GM20000 (cell line): ENCODE measurements at places on chromosomes 12 and 14.

GRCh38 chr14:71022012-71022869 is 115.0 kb downstream of the PCNX1 start:
- DNase-seq = no peak

GRCh38 chr12:95277139-95277538 is 59.5 kb downstream of the VEZT start:
- DNase-seq = no peak

DNA sequence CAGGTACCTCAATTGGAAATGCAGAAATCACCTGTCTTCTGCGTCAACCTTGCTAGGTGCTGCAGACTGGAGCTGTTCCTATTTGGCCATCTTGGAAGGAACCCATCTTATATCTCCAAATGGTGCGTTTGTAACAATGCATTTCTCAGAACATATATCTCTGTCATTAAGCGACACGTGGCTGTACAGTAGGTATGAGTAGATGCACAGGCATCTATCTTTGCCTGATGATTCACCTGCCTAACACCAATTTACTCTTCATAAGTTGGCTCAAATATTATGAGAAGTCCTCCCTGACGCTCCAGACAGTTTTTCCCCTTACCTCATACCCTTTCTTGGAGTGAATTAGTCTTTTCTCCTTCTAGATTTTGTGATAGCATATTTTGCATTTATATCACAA is 44.2 kb downstream of the GPR137C start:
- no peak for DNase-seq

GRCh38 chr14:61505815-61506809 is 184.7 kb downstream of the PRKCH start:
- no peak for DNase-seq

DNA sequence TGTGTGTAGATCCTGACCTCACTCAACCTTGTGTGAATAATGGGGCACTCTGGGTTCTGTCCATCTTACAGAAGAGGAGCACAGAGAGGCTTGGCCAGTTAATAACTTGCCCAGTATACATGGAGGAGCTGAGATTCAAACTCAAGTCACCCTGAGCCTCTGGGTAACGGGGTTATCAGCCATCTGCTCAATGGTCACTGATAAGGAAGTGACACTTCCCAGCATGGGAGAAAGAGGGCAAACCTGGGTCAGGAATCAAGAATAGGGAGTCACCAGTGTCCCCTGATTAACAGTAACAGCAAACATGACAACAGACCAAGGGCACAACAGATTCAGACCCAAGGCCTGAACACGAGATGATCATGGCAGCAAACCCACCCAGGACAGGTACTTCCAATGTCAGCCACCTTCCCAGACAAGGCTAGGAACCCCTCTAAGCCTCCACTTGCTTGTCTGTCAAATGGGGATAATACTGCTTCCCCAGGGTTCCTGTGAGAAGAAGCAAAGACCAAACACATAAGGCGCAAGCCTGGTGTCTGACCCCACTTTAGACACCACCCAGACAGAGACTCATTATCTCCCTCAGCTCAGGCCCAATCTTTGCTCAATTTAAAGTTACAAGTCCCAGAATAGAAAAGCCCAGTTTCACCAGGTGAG is 3.6 kb downstream of the CCDC85C start:
- no peak for DNase-seq

DNA sequence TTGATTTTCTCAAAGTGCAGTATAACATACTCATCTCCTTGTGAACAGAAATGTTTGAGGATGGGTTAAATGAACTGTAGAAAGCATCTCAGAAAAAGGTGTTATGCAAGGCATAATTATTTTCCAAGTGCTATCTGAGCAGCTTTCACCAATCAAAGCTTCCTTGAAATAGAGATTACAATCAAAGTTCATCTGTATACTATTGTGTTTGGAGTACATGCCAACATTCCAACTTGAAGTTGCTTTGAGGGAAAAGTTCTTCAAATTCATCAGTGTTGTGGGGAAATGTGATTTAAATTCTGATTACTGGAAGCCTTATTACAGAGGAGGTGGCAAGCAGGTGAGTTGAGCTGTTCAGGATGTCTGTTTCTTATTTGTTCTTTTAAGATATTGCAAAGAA is 68.2 kb downstream of the TMTC2 start:
- no peak for DNase-seq

- no peak for DNase-seq
Measured at GRCh38 chr12:7210642-7211151, 21.2 kb downstream of the PEX5 start.

DNA sequence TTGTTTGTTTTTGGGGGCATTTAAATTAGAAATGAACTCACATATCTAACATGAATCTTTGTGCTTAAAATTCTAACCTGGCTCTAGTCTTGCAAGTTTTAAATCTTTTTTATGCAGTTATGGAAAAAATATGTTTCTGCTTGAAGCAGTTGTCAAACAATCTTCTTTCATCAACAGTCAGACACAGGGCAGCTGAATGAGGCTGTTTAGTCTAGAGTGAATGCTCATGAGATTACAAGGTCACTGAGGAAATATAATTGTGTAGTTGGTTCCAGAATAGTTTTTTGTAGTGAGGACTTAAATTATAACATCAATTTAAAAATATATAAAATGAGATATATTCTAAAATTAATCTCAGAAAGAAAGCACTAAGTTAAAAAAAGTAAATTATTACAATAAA is 76.5 kb downstream of the TRMT5 start:
- DNase-seq = no peak

- no peak for DNase-seq
Measured at GRCh38 chr14:68961781-68962584, 17.1 kb downstream of the ACTN1 start.

- DNase-seq = no peak
Measured at GRCh38 chr12:14417715-14418114, 52.2 kb downstream of the ATF7IP start.

- DNase-seq = no peak
Measured at GRCh38 chr12:116159175-116159574, 118.3 kb downstream of the MED13L start.

DNA sequence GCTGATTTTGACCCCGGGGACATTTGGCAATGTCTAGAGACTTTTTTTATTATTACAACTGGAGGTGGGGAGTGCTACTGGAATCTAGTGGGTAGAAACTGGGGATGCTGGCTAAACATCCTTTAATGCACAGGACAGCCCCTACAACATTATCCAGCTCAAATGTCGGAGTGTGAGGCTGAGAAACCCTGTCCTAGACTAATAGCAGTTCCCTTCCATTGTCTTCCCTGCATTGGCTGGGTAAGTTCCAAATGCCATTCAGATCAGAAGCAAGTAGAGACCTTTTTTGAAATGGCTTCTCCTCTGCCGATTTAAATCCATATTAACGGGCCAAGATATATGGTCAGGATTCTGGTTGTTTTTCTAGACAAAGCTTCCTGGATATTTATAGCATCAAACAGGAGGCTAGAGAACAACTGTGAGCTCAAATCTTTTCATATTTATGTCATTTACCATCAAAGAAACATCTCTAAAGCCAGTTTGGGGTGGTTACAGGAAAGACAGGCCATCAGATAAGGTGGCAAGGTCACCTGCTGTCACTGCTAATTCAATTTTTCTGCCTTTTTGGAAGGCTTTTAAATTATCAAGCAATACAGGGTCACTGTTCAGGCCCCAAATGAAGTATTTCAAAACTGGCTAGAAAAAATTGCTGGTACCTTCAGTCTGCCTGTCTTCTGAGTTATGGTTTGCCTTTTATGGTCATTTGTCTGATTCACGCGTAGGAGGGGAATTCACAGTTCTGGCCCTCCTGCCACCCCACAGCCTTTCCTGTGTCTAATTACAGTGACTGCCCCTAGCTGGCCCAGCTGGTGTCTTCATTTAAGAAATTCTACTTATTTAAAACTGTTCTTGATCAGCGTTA is 20.1 kb upstream of the AKAP5 start:
- peak; percentile 80 for DNase-seq

GRCh38 chr12:20442322-20442721 is 74.0 kb downstream of the PDE3A start:
- DNase-seq = no peak

DNA sequence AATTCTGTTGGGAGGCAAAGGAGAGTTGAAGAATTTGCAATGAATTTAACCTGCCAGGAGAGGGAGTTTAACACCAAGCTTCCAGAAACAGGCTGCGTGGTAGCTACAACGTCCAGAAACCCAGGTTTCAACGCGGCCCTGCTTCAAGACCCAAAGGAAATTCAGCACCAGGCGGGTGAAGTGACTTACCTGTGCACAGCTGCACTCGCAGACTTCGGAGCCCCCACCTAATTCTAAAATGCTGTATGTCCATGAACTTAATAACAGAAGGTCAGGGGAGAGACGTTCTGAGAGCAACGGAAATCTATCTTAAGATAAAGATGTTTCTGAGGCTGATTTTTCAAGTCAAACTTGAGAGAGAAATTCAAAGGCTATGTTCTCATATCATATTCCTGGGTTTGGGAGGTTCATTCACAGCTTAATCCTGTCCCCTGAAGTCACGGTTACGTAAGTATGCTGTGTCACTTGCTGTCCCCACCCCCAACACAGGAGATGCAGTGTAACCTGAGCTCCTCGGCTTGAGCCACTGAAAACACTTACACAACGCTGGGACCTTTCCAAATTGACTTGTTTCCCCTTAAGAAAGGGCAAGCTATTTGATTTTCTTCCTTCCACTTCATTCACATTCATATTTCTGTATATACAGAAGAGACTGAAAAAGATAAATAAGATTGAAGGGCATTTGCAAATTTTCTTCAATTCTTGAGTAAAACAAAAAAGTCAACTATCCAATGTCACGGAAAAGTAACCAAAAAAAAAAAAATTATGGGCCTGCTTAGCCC is 22.7 kb downstream of the CLIP1 start:
- peak; percentile 76 for DNase-seq

DNA sequence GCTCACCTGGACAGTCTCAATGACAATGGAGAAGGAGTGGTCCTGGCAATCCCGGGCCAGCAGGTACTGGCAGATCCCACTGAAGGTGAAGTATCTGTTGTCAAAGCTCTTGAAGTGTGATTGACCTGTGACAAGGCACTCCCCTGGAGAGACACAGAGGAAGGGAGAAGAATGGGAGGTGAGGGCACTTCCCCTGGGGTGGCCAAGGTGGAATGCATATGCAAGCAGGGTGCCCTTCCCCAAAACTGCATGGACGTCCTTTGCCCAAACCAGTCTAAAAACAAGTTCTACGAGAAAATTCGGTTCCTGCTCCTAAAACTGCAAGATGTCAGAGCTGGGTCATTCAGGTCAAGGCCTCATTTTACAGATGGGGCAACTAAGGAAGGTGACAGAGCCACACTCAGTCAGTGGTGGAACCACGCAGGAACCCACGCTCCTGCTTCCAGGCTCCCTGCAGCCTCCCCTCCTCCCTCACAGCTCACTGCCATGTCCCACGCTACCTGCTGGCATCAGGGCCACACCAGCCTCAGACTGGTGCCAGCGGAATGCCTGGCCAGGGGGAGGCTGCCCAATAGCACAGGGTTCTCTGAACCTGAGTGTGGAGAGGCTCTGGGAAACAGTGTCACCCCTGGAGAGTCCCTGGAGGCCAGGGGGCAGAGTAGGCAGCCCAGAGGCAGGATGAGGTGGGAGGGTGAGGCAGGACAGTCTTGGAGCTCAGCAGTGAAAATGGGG is 59.2 kb downstream of the VWF start:
- no peak for DNase-seq

- DNase-seq = peak; percentile 39
Measured at GRCh38 chr12:12724421-12725085, 7.4 kb downstream of the CDKN1B start.

GRCh38 chr12:2759733-2760132 is 35.0 kb upstream of the FKBP4 start:
- no peak for DNase-seq

DNA sequence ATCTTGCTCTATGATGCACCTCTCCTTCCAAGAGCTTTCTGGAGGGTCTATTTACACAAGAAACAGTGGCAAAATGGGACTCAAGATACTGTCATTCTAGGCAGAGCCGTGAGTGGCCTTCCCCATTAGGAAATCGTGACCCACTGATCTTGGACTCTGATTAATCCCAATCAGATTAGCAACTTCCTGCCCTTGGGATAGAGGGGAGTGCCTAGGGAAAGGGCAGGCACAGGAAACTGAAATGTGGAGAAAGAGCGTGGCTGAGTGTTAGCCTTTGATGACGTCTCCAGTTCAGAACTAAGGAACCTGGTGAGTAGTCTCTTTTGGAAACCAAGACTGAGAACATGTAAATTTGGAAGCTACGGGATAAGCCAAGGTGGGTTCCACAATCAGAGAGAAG is 76.1 kb downstream of the NUAK1 start:
- DNase-seq = no peak

DNA sequence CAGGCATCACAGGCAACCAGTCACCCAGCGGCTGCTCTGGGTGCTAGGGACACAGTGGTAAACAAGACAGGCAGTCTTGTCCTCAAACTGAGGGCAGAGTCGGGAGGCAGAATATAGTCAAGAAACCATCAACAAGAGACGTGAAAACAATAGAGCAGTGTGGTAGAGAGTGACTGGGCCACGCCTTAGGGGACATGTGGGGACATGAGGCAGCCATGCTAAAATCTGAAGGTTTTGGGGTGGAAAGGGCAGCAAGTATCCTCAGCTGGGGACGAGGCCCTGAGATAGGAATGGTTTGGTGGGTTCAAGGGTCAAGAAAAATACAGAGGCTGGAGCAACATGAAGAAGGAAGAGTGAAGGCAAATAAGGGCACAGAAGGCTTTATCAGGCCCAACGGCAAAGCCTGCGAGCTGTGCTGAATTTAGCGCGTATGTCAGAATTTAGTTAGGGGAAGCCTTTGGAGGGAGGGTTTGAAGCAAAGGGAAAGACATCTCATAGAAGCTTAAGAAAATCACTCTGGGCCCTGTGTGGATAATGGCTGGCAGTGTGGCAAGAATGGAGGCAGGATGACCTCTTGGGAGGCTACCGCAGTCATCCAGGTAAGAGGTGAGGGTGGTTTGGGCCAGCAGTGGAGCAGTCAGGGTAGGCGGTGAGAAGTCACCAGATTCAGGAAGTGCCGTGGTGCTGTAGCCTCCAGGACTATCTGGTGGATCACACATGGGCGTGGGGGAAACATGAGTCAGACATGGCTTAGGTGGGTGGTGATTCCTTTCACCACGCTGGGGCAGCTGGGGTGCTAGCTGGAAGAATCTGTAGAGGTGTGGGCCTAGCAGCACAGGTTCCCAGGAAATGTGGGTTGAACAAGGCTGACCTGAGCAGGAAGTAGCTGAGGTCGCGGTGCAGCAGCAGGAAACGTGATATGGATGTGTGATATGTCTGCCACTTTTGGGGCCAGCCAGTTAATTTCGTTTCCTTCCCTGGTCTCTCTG is 3.0 kb downstream of the EVL start:
- peak; percentile 36 for DNase-seq

DNA sequence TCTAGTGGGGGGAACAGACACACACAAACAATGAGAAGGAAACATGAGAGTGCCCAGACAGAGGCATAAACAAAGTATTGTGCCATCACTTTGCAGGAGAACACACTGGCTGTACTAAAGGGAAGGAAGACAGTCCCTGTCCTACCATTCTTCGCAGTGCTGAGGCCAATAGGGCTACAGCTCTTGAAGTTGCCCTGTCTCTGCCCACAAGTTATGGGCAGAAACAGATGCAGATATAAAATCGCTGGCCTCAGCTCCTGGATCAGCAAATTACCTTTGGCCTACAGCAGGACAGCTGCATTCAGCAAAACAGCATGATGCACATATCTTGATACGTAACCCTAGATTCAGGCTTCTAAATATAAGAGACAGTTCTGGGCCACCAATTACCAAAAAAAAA is 23.0 kb upstream of the PRKAB1 start:
- no peak for DNase-seq

- no peak for DNase-seq
Measured at GRCh38 chr12:92194561-92194960, 48.9 kb upstream of the BTG1 start.
